ENCODE measurements at places on chromosomes 11 and 22.

GRCh38 chr11:84524422-84525051 is 1102.6 kb downstream of the DLG2 start:
- no peak for DNase-seq

- DNase-seq = no peak
These were observed 75.8 kb downstream of the GAB2 start for GRCh38 chr11:78341841-78342240.

DNA sequence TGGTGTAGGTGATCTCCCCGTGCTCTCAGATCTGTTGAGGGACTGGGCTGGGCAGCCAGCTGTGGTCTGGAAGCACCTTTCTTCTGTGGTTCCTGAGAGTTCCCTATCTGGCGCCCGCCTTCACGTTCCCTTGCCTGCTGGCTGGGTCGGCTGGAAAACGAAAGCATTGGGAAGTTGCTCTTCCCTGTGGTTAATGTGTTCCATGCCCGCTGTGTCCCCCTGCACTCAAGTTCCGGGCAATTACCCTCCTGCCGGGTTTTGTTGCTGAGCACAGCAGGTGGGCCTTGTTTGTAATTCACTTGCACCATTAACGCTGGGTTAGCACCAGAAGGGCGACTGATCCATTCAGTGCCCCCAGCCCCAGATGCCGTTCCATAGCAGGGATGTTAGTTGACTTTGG is 134.1 kb downstream of the GRIK4 start:
- no peak for DNase-seq

DNA sequence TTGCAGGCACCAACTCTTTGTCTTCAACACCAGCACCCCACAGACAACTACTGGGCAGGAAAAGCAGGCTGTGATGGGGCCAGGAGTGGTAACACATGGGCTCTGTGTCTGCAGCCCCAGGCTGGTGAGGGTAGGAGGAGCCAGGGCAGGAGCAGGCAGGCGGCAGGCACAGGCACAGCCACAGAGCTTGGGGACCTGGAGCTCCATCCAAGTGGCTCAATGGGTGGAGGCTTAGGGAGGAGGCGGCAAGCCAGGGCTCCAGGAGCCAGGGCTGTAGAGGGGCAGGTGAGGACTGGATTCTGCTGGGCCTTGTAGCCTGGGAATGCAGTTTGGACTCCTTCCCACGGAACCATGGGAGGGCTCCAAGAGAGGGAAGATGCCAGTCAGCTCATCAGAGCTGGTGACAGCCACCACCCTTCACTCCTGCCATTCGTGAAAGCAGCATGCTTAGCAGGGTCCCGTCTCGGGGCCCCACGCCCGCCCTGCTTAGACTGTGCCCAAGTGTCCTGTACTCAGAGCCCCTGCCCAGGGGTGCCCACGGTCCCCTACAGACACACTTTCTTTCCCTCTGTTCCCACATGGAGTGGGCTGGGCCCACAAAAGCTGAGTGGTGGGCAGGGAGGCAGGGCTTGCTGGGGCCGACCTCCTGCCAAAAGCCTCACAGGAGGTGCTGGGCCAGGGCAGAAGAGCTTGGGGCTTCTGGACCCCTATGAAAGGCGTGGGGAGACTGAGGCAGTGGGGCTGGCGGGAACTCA is 12.4 kb downstream of the TTC38 start:
- DNase-seq = no peak

DNA sequence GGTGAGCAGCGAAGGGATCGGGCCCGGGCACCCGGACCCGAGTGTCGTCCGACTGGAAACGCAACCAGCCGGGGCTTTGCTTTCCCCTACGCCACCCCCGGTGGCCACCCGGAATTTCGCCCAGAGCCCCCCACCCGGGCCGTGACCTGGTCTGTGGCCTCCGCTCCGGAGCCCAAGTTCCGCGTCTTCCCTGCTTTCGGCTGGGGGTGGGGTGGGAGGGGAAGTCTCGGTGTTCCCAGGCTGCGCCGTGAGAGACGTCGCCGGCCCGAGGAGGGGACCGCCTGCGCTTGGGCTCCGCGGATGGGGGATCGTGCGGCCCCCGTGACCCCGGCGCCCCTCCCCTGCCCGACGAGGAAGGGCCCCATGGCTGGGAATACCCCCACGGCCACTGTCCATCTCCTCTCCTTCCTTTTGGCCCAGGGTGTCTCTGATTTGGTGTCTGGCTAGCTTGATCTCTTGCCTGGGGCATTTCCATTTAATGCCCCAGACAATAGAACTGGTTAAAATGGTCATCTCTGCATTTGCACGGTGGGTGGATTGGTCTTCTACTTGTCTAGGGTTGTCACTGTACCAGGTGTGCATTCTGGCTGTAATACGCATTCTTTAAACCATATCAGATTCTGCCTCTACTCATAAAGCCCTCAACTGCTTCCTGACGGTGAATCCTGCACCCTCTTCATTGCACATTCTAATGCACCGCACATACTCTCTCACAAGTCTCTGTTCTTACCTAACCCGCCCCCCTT is 789 bp downstream of the SIK2 start:
- peak; percentile 90 for DNase-seq

GRCh38 chr11:72776844-72777754 is 16.7 kb downstream of the STARD10 start:
- peak; percentile 60 for DNase-seq

GRCh38 chr22:43438666-43439347 is 27.0 kb downstream of the MPPED1 start:
- no peak for DNase-seq

DNA sequence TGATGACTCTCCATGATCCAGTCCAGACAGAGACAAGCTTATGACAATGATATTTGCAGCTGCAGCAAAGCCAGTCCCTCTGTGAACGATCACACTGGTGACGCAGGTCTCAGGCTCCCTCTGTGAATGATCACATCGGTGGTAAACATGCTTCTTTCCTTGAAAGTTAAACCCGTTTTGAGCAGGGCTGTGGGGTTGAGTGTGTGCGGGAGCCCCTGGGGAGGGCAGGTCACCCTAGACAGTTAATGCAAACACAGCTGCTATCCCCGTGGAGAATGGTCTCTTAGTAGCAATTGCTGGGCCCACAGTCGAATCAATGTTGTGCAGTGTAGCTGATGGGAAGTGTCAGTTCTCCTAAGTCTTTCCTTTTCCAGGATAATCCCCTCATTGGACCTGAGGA is 71.0 kb upstream of the KIRREL3 start:
- no peak for DNase-seq

GRCh38 chr11:15641271-15642045 is 526.7 kb downstream of the INSC start:
- no peak for DNase-seq

- DNase-seq = no peak
These were observed 887.6 kb downstream of the OPCML start for GRCh38 chr11:132644520-132645239.

- peak; percentile 82 for DNase-seq
These were observed 7.3 kb downstream of the SART1 start for GRCh38 chr11:65968600-65969482.

- DNase-seq = no peak
These were observed 9.1 kb downstream of the PPP6R3 start for GRCh38 chr11:68469642-68470041.

- DNase-seq = no peak
These were observed 40.9 kb upstream of the MYEOV start for GRCh38 chr11:69253028-69253427.

GRCh38 chr11:108708173-108708572 is 43.3 kb downstream of the DDX10 start:
- DNase-seq = no peak

- no peak for DNase-seq
These were observed 68.9 kb upstream of the HEPHL1 start for GRCh38 chr11:93952082-93952780.

- DNase-seq = no peak
These were observed 29.0 kb upstream of the NAP1L4 start for GRCh38 chr11:3021125-3021524.

DNA sequence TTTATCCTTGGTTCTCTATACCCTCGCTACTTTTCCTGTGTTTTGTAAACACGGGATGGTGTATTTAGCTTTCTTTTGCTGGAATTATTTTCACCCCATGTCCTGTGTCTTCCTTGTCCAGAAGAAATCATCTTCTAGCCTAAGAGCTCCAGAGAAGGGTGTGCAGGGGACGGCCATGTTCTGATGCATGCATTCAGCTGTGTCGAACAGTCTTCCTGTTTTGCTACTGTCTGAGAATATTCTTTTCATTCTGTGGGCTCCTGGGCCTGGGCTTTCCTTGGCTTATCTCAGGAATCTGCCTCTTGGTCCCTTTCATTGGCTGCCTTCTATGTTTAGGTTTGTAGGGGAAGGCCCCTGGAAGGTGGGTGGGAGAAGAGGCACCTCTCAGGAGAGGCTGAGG is 10.6 kb upstream of the PLET1 start:
- DNase-seq = no peak

- DNase-seq = peak; percentile 17
These were observed 122.5 kb downstream of the KCNQ1OT1 start for GRCh38 chr11:2577031-2577990.

Measured in upper lobe of left lung (tissue), 6 donors.